Osteoblast (primary cell): ENCODE measurements at places on chromosomes 12 and 14. TPM values are rescaled to one million over a fixed set of nuclear protein-coding genes. Genes with fewer than 3 reads are reported as not detected.
A peak's percentile ranks its signal among the peaks of the same experiment; 100 is the strongest.

AJUBA gene
- 63.9 and 74.9 TPM in 2 replicates for total RNA-seq

DNA sequence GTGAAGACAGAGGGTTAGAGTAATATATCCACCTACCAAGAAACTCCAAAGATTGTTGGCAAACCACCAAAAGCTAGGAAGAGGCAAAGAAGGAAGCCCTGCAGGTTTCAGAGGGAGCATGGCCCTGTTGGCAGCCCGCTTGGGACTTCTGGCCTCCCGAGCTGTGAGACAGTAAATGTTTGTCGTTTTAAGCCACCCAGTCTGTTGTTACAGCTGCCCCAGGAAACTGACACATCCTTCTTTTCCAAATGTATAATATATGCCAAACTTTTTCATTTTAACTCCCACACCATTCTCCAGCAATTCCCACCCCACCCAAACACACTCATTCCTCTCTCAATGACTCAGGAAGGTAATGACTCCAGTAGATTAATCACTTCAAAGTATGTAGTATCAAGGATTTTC, 74.0 kb downstream of the RPS29 start:
- DNase-seq: peak; percentile 87

DNA sequence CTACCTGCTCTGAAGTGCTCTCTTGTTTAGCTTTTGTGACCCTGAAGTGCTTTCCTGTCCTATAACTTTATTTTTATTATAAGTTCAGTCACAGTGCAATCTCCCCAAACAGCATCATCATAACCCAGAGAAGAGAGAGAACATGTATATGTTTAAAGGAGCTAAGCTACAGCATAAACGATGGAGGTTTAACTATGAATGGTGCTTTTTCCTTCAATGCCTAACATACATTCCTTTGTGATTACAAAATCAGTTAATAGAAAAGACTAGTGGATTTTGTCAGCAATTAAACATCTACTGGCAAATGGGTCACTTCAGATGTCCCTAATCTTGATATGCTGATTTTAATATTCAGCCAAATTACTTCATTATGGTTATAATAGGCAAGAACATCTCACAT, 46.4 kb downstream of the ZFYVE21 start:
- no peak for DNase-seq

PABPN1 gene
- 42.3 and 51.9 TPM in 2 replicates for total RNA-seq

- DNase-seq: no peak
Measured at GRCh38 chr12:1186298-1186697, 195.3 kb downstream of the ERC1 start.
